PC-3 (cell line): ENCODE measurements at places on chromosomes 3 and 15. TPM values are rescaled to one million over a fixed set of nuclear protein-coding genes. Genes with fewer than 3 reads are reported as not detected.

CHRD gene
- not detected in 2 replicates for total RNA-seq

DNA sequence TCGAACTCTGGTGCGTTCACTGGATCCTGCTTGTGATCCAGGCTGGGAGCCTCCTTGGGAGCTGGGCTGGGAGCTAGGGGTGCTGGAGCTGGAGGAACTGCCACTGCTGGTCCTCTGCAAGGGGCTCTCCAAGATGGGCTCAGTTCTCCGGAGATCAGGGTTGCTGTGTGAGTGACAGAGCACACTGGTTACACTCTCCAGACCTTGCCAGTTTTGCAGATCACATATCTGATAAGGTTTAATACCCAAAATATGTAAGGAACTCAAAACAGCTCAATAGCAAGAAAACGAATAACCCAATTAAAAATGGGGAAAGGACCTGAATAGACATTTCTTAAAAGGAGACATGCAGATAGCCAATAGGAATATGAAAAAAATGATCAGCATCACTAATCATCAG is 84.2 kb upstream of the SLC2A2 start:
- DNase-seq = no peak

ACP3 gene
- total RNA-seq = 0.15 and 0.75 TPM in 2 replicates

SEMA5B gene
- total RNA-seq = 0.04 TPM in 1 of 2 replicates, not detected in the other

DNA sequence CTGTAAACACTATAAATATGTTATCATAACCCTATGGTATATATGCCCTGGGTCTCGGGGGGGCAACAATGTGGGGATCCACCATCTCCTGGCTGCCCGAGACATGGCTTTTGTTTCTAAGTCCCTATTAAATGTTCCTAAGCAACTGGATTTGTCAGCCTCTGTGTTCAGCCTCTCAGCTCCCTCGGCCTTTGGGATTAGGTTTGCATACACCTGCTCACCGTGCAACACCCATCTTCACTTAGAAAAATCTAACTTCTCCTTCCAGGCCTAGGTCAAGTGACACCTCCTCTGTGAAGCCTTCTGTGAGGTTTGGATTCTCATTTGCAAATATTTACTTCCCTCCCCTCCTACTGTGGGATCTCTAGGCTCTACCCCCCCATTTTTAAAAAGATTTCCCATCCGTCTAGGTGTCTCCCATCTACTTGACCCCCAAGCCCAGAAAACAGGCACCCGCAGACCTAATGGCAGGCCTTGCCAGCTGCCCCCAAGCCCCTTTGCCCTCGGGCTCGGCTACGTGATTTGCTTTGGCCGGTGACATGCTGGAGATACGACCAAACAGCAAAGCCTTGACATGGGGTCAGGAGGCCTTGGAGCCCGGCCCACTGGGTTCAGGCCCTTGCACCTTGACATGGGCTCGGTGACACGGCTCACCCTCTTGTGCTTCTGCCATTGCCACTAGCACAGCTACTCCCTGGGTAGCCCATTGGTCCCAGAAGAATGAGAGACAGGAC is 66.0 kb upstream of the BLM start:
- DNase-seq = no peak

DNA sequence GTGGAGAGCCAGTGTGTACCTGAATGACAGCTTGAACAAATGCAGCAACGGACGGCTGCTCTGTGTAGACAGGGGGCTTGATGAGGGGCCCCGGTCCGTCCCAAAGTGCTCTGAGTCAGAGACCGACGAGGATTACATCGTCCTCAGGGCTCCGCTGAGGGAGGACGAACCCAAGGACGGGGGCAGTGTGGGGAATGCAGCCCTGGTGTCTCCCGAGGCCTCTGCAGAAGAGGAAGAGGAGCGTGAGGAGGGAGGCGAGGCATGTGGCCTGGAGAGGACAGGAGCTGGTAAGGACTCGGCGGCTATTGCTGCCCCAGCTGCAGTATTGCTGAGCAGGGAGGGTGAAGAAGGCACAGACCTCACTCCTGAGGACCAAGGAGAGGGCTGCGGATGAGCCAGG is 54.4 kb upstream of the WNT7A start:
- no peak for DNase-seq

DNA sequence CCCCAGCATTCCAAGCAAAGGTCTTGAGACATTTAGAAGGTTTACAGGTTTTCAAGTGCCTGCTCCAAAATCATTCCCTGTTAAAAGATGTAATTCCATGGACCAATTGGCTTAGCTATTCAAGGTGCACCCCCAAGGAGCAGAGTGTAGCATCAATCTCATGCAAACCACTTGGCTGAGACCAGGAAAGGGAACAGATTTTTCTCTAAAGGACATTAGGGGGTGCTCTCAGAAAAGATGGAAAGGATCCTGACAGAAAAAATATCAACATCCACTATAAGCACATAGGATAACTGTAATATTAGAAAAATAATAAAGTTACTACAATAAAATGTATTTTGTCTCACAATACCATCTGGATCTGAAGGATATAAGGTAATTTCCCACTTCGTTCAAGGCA is 328.0 kb upstream of the CDIN1 start:
- DNase-seq = peak; percentile 21

GRCh38 chr3:148540851-148541250 is 156.9 kb upstream of the AGTR1 start:
- no peak for DNase-seq

GRCh38 chr3:167814441-167814951 is 79.0 kb downstream of the SERPINI1 start:
- DNase-seq = peak; percentile 80

SERF2 gene
- 665 and 756 TPM in 2 replicates for total RNA-seq

DNA sequence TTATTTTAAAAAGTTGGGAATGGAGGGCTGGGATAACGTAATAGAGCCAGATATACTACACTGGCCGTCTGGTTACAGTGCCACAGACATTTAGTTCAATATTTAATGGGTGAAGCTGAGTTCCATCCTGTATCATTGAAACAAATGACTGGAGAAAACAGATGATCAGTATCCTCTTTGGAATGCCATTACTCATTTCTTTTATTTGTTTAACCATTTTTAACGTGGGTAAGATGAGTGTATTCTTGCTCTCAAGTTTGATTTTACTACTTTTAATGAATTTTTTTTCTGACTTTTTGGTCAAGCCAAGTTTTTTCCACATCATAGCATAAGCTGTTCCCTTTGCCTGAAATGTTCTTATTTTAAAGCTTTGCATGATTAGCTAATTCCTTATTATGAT is 53.9 kb upstream of the GRM7 start:
- peak; percentile 47 for DNase-seq

DNA sequence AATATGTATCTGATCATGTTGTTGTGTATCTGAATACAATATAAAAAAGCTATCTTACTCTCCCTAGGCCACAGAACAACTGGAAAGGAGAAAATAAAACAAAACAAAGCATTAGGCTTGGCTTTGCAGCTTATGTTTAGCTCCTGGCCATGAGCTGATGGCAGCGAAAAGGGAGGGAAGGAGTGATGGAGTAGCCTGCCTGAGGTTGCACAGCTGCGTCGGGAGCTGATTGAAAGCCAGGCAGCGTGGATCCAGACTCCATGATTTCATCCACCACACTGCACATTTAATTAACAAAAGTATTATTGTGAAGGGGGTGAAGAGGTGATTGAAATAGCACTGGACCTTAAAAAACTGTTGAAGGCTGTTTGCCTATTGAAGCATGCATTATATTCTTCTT is 212.2 kb downstream of the GABRG3 start:
- DNase-seq = no peak

GRCh38 chr3:191255156-191255555 is 56.1 kb downstream of the OSTN start:
- peak; percentile 44 for DNase-seq

CA12 gene
- total RNA-seq = 19.8 and 25.3 TPM in 2 replicates

GRCh38 chr3:134991472-134992010 is 196.5 kb downstream of the EPHB1 start:
- no peak for DNase-seq

RPL35A gene
- 766 and 875 TPM in 2 replicates for total RNA-seq

DNA sequence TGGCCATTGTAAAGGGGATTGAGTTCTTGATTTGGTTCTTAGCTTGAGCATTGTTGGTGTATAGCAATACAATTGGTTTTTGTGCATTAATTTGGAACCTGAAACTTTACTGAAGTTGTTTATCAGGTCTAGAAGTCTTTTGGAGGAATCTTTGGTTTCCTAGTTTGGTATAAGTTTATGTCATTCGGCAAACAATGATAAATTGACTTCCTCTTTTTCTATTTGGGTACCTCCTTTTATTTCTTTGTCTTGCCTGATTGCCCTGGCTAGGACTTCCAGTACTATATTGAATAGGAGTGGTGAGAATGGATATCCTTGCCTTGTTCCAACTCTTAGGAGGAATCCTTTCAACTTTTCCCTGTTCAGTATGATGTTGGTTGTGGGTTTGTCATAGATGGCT is 32.1 kb downstream of the SPESP1 start:
- no peak for DNase-seq

DNA sequence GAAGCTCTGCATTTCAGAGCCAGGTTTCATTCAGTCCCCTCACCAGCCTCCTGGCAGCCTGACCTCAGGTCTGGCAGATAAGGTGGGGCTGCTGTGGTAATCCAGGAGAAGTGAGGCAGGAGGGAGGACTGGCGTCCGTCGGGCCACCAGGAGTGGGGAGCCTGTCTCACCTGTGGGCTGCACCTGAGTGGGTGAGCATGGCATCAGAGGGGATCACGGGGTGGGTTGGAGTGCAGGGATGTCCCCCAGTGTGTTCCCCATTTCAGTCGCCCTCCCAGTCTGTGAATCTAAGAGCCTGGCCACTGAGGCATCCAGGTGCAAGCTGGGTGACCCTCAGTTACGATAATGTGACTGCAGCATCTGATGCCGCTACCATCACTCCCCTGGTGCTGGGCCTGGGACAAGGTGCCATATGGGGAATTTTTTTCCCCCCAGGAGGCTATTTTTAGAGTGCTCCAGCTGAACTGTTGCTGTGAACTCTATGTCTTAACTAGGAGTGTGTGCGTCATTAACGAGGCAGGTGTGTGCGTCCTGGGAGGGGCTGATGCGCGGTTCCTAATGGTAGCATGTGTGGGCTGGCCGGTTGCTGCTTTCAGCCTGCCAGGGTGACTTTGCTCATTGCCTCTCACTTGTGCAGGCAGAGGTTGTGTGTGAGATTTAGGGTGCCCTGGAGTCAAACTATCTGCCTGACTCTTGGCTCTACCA is 165.2 kb downstream of the SLCO3A1 start:
- no peak for DNase-seq

GRCh38 chr3:122299872-122300460 is 25.1 kb upstream of the CSTA start:
- DNase-seq = peak; percentile 82

DNA sequence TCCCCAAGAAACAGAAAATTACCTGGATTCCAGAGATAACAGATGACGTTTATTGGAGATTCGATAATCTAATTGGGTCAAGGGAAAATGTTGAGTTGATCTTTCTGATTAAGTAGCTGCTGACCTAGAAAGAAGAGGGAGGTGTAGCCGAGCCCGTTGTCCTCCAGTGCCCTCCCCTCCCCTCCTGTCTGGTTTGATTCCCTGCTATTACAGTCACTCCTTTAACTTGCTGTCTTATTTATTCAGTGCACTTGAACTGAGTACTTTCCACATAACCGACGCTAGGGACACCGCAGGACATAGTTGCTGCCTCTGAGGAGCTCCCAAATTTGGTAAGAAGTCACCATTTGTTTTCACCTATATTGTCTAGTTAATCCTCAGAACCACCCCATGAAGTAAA is 103.7 kb downstream of the AQP9 start:
- DNase-seq = peak; percentile 15
